ENCODE measurements at places on chromosomes 3 and 15.

GRCh38 chr15:41930867-41931222, 37.0 kb upstream of the SPTBN5 start:
- DNase-seq = no peak

- DNase-seq = no peak
Measured at GRCh38 chr15:60004009-60004845, at the start of gene FOXB1. TSS of gene FOXB1 (plus strand) at chr15:60004311. CDS start at chr15:60004964, 653 bp downstream.

- no peak for DNase-seq
Measured at GRCh38 chr15:63155486-63155885, 1.8 kb downstream of the RPS27L start.

DNA sequence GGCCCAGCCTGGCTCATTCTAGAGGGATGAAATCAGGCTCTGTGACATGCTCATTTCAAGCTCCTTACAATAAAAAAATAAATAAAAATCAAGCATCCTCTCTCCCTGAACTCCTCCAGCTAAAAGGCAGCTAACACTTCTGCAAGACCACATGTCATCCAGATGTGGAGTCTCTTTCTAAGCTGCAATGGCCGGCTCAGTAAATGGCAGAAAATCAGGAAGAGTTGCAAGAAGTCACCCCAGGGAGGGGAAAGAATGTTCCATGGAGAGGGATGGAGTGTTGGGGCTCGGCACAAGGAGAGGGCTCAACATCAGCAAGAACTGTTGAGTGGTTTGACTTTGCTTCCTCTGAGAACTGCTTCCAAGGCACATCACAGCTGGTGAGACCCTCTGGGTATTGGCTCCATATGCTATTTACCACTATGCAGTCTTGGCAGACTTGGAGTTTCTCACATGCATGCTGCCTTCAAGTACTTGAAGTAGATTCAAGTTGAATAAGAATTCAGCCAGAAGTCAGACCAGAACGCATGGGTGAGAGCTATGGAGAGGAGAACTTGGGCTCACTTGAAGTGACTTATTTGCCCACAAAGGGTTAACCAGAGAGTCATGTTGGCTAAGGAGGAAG, 689.0 kb downstream of the NTRK3 start:
- no peak for DNase-seq

- no peak for DNase-seq
Measured at GRCh38 chr3:33758864-33759263, 39.6 kb upstream of the PDCD6IP start.

DNA sequence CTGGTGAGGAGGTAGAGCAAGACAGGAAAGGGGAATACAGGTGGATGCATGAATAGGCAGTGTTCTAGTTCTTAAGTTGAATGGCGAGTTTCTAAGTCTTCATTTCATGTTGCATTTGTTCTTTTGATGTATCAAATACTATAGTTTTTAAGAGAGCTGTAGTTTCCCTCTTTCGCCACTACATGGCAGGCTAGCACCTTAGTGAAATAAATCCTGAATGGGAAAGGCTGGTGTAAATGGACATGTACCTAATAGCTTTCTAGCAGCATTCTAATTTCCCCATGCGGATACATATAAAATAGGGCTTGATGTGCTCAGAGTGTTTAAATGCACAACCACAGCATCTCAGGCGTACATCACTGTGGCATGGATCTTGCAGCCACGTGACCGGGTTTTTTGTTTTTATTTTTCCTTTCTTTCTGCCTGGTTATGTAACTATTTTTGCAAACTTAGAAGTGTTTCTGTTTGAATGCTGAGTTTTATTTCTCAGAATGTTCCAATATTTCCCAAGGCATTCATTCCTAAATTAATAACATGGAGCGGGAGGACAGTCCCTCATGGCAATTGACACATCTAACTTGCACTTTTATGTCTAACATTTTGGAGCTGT, 23.5 kb upstream of the CLN6 start:
- no peak for DNase-seq

- DNase-seq = no peak
Measured at GRCh38 chr15:62957130-62957529, 85.4 kb upstream of the TPM1 start.

Data from cortex of kidney (tissue), 1 donor.